ENCODE measurements at places on chromosomes 7 and 10.
A peak's percentile ranks its signal among the peaks of the same experiment; 100 is the strongest.

DNA sequence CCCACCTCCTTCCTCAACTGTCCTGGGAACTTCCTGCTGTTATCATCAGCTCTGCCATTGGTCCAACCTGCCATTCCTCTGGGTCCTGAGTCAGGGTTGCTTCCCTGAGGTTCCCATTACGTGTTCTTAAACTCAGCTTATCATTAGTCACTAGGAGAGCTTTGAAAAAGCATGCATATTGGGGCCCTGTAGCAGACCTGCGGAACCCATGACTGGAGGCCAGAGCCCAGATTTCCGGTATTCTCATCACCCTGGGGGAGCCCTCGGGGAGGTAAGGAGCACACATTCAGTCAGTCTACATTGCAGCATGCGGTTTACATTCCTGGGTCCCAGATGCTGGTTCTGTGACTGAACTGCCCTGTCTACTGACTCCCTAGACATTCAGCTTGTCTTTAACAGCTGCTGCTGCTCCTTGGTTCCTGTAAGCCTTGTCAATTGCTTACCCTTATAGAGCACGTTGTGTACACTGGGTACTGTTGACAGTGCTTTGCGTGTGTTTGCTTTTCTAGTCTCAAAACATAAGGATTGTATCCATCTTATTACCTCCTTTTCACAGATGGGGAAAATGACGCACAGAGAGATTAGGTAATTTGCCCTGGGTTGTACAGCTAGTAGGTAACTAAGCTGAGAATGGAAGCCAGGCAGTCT lies 12.8 kb downstream of the CDHR3 start:
- no peak for DNase-seq

- DNase-seq = peak; percentile 31
Measured at GRCh38 chr7:40680657-40681056, 545.9 kb downstream of the SUGCT start.

DNA sequence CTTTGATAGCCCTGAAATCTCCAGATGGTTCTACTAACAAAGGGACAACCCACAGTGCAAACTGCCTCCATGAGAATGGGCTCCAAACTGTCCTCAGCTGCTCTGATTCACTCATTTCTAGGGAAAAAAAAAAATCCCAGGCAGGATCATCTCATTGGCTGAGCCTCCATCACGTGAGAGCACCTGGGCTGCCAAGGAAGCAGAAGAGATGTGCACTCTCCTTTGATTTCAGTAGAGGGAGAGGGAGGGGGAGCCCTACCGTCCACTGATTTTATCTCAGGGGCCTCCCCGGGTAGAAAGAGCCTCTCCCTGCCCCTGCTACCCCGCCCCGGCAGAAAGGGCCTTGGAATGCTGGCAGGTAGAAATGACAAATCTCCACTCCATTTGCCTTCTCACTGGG lies 725.4 kb downstream of the PHTF2 start:
- no peak for DNase-seq

- no peak for DNase-seq
Measured at GRCh38 chr7:55050281-55050680, 31.5 kb downstream of the EGFR start.

DNA sequence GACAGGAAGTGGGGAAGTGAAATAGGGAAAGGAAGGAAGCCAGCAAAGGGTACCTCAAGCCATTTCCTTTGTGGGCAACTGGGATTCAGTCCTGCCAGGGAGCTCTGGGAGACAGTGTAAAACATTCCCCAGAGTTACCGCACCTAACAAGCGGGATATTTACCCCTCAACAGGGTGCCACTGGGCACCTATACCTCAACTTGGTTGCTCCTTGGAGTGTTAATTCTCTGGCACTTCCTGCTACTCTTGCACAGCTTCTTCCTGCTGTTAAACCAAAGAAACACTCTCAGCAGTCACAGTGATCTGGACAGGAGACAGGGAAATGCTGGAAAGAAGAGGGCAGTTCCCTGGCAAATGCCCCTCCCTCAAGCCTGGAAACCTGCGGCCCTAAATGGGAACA lies 151.3 kb downstream of the REEP3 start:
- DNase-seq = no peak

- DNase-seq = no peak
Measured at GRCh38 chr7:156096771-156097538, 284.7 kb upstream of the SHH start.

GRCh38 chr10:131875501-131875900 lies 25.3 kb upstream of the PPP2R2D start:
- DNase-seq = no peak

DNA sequence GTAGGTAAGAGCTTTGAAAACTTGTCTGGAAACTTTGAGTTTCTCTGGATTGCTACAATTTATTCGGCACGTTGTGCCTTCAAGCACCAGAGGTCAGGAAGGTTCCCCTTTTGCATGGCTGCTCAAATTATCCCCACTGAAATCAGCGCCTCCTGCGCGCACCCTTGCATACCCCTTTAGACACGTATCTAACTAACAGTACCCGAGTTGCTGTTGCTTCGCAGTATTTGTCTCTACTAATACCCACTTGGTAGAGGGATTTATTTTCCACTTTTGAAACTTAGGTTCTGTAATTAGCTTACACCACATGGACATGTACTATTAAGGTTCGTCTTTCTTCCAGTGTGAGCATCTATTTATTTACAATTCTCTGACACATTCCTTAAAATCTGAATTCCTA lies 1.6 kb downstream of the MEOX2 start:
- peak; percentile 70 for DNase-seq
